ENCODE measurements at places on chromosomes 5 and 9.
A peak's percentile ranks its signal among the peaks of the same experiment; 100 is the strongest.

DNA sequence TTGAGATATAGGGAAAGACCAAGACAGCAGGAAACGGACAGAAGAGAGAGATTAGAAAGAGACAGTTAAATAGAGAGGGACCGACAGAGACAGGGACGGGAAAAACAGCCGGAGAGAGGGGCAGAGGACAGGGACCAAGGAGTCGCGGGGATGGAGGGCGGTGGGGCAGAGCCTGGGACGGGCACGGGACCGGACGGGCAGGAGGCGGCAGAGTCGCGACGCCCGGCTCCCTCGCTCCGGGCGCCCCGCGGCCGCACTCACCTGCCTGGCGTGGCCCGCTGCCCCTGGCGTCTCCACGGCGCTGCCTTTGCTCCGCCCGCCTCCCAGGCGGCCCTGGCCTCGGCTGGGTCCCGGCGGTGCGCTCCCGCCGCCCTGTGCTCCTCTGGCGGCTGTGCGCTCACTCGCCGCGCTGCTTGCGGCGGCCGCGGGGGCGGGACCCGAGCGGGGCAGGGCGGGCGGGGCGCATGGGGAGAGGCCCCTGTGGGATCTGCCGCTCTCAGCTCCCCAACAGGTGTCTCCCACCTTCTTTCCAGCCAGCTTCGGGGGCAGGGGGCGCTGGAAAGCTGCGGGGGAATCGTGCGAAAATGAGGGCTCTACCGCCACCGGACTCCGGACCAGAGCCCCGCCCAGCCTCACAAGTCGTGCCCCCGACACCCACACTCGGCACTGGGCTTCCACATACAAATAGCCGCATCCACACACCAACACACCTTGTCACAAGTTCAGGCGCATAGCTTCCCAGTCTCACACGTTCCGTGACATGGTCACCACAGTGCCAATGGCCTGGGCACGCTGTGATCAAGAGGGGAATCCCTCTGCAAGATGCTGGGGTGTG is at the start of gene ARID3C:
TSS of gene ARID3C (minus strand) at position 411 of the 835 bp plus-strand sequence. CDS start 1,052 bp downstream, outside the sequence.
- H3K36me3 ChIP-seq = no peaks in the 10 kb centered on the region
- peaks cover 18% of the 10 kb centered on the region for H3K4me1 ChIP-seq
- DNase-seq = peak; percentile 44
- H3K27me3 ChIP-seq = peaks cover 58% of the 10 kb centered on the region

DNA sequence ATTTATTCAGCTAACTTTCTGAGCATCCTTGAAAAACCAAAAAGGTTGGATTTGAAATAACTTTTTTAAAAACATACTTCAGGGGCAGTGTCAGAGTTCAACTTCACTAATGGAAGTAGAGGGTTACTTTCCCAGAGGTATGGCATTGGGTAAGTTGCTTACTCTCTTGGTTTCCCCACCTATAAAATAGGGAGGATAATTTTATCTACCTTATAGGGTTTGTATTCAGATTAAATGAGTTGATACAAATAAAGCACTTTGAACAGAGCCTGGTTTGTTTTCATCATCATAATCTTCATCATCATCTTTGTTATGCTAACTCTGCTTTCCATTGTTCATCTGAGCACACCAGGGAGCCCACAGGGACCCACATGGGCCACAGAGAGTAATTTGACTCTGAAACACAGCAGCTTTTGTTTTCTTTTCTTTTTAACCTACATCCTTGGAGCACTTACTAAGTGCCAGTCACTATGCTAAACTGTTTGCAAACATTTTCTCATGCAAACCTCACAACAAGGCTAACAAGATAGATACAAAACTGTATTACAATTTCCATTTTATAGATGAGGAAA is 179.1 kb upstream of the SLC24A2 start:
- no peak overlapping the region for H3K4me3 ChIP-seq
- peaks cover 4% of the 10 kb centered on the region for H3K4me1 ChIP-seq
- H3K27ac ChIP-seq = no peak overlapping the region
- H3K27me3 ChIP-seq = peaks cover 4% of the 10 kb centered on the region

DNA sequence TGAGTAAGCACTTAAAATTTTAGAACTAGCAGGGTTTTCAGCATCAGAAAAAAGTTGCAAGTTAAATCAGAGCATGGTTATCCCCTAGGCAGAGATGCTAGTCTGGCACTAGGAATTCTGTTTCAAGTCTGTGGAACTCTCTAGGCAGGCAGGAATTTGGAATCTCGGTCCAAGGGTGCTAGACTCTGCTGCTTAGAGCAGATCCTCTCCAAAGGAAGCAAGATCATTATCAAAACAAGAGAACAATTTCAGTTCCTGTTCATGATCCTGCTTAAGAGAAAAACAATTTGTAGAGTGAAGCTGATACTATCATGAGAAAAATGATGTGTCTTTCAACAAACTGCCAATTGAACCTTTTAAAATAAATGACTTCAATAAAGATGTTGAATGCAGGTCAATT is 420.7 kb downstream of the KIF4B start:
- no peaks in the 10 kb centered on the region for H3K36me3 ChIP-seq
- no peak overlapping the region for H3K4me3 ChIP-seq
- no peak overlapping the region for H3K27ac ChIP-seq
- H3K27me3 ChIP-seq = no peaks in the 10 kb centered on the region
- no peak for DNase-seq

- no peaks in the 10 kb centered on the region for H3K4me1 ChIP-seq
- H3K27me3 ChIP-seq = peaks cover 61% of the 10 kb centered on the region
- no peak overlapping the region for H3K4me3 ChIP-seq
- no peaks in the 10 kb centered on the region for H3K36me3 ChIP-seq
- H3K27ac ChIP-seq = no peak overlapping the region
- no peak for DNase-seq
Observed at GRCh38 chr5:138701678-138702077, 51.5 kb upstream of the CTNNA1 start.

DNA sequence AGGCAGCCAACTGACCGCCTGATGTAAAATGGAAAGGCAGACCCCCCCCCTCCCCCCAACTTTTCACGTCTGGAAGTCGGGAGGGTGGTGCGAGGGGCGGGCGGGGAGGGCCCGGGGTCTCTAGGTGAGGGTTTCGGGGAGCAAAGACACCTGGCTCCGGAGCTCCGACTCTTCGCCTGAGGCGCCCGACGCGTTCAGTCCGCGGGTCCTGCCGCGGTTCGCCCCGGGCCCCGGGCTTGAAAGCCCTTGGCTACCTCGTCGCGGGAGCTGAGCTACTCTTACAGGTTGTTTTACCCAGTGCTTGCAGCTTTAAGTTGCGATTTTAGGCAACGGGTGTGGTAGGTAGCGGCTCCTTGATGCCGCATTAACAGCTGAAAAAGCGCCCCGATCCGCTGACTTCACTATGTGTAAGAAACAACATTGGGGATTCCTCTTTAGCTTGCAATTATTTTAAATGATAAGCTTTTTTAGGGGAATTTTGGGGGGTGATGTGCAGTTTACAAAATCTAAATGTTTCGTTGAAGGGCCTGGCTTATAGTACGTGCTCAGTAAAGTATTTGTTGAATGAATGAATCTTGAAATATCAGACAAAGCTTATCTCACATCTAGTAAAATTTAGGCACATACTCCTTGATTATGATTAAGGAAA is 722 bp downstream of the CDC42SE2 start:
- H3K4me1 ChIP-seq = peaks cover 56% of the 10 kb centered on the region
- peaks cover 25% of the 10 kb centered on the region for H3K36me3 ChIP-seq
- DNase-seq = peak; percentile 51
- H3K27ac ChIP-seq = peak overlapping the region; percentile 76

Data from activated naive CD8-positive, alpha-beta T cell treated with anti-CD3 and anti-CD28 coated beads, Interleukin-2, amount 50 U/mL, for 24 hours (primary cell).